ENCODE measurements at places on chromosomes 12 and 14.

- DNase-seq = no peak
Measured at GRCh38 chr14:96051642-96052540, 12.7 kb downstream of the C14orf132 start.

DNA sequence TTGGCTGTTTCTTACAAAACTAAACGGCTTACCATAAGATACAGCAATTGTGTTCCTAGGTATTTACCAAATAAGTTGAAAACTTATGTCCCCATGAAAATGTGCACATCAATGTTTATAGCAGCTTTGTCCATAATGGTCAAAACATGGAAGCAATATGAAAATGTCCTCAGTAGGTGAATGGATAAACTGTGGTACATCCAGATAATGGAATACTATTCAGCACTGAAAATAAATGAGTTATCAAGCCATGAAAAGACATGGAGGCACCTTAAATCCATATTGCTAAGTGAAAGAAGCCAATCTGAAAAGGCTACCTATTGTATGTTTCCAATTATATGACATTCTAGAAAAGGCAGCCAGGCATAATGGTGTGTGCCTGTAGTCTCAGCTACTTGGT, 40.7 kb downstream of the CFL2 start:
- DNase-seq = no peak

DNA sequence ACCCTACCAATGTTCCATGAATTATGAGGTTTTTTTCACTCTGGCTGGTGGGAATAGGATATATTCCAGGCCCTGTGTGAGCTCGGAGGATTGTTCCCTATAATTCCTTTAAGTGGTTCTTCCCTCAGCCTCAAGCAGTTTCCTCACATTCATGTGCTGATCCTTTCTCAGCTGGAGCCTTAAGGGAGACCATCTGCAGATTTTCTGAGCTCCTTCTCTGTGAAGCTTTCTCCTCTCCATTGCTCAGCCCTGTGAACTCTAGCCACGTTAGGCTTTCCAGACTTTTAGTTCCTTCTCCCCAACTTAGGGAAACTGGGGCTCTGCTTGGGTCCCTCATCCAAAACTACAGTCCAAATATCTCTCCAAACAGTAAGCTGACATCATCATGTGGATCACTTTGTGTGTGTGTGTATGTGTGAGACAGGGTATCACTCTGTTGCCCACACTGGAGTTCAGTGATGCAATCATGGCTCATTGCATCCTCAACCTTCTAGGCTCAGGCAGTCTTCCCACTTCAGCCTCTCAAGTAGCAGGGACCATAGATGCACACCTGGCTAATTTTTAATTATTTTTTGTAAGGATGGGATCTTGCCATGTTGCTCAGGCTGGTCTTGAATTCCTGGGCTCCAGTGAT, 219.5 kb upstream of the OTX2 start:
- DNase-seq = no peak

GRCh38 chr12:121620333-121620891, 5.9 kb upstream of the ORAI1 start:
- DNase-seq = no peak

GRCh38 chr14:72779679-72780078, 114.2 kb downstream of the DPF3 start:
- DNase-seq = no peak

DNA sequence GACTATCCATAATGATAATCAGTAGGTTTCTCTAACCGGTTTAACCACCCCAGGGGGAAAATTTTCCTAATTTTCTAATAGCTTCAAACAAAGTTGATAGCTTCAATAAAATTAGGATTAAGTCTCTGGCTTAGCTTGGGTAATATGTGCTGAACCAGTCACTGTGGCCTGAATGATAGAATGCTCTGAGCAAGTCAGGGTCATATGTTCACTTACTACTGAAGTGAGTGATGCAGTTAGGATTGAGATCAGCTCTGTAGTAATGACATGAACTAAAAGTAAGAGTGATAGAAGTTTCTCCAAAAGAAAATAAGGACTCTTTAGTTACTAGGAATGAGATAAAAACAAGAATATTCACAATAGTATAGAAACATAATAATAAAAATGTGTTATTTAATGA, 32.6 kb downstream of the ETNK1 start:
- peak; percentile 7 for DNase-seq

GRCh38 chr14:50736932-50737419, 68.9 kb upstream of the SAV1 start:
- DNase-seq = no peak

DNA sequence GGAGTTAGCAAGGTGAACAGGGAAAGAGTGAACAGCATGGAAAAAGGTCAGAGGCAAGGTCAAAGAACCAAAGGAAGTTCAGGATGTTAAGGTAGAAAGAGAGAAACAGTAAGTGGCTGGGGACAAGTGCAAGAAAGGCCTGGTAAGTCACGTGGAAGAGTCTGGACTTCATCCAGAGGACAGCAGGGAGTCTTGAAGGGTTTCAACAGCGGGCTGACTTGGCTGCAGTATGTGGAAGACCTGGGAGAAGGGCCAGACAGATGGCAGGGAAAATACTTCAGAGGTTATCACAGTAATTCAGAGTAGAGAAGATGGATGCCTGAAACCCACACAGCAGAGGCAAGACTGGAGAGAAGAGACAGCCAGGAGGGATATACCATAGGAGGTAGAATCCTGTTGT, 34.0 kb downstream of the CIT start:
- no peak for DNase-seq

DNA sequence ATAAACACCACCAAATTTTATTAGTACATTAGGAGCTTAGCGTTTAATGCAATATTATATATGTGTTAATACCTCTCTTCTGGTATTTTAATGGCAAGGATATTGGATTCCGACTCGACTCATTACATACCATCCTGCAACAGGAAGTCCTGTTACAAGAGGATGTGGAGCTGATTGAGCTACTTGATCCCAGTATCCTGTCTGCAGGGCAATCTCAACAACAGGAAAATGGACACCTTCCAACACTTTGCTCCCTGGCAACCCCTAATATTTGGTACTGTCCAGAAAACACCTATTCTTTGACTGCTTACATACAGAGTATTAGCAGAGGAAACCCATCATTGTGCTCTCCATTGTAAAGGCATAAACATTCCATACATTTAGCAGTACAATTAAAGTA, 45.2 kb downstream of the VEZT start:
- no peak for DNase-seq

- no peak for DNase-seq
Measured at GRCh38 chr12:25319233-25319984, 68.7 kb upstream of the KRAS start.

DNA sequence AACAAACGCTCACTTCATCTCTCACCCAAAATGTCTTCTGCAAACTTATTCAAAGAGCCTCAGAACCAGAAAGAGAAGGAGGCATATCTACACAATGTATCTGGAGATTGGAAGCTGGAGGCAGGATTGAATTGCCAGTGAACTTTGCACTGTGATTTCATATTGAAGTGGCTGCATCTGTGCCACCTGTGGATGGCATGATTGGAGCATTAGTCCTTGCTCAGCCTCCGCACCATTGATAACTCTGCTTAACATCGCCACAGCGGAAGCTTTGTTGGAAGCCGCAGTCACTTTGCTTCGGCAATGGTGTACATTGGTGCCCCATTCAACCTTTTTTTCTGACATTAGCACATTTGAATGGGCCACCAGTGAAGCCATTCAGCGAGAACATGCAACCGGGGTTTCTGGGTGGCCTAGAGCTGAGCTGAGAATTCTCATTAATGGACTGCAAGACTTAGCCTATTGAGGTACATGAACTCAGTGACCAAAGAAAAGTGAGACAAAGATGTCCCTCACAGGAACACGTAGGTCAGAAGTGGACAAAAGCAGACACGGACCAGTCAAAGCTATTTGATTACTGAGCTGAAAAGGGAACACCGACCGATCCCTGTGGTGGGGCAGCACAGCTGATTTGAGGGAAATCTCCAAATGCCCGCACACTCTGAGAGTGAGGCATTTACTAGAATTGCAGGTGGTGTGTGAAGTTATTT, 130.4 kb downstream of the BRMS1L start:
- DNase-seq = no peak

DNA sequence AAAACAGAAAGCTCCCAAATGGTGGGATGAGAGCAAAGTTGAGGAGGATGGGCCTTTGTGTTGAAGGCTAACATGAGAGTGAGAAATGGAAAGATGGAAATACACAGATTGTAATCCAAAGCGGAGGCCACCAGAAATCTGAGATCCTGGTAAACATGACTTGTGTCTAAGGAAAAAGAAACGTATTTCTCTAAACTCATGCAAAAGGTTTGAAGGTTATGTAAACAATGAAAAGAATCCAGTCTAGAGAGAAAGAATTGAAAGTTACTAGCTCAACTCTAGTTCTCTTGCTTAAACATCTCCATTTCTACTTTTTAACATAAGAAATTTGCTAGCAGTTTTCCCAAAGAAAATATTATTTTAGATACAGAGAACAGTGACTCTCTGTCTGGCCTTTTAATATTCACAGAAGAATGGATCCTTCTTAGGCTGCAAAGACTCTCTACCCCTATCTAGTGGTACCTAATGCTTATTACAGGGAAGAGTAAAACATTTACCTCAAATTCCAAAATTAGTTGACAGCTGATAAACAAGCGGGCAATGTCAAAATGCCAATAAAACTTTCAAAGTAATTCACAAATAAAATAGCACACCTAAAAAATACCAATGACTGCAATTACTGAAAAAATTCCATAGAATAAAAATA, 75.8 kb upstream of the SOX5 start:
- no peak for DNase-seq

- no peak for DNase-seq
Measured at GRCh38 chr12:90965204-90965603, 10.2 kb upstream of the CCER1 start.

DNA sequence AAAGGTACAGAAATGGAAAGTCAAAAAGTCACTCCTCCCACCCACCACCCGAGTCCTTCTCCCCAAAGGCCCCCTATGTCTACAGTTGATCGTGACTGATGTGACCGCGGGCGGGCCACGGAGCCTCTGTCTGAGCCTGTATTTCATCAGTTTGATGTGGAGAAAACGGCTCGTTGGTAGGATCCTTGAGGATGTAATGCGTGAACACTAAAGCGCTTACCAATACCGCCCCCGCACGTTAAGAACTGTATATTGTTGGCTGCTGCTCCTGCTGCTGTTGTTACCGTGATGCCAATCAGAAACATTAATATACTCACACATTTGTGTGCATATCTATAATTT, 24.6 kb upstream of the UBC start:
- DNase-seq = no peak

DNA sequence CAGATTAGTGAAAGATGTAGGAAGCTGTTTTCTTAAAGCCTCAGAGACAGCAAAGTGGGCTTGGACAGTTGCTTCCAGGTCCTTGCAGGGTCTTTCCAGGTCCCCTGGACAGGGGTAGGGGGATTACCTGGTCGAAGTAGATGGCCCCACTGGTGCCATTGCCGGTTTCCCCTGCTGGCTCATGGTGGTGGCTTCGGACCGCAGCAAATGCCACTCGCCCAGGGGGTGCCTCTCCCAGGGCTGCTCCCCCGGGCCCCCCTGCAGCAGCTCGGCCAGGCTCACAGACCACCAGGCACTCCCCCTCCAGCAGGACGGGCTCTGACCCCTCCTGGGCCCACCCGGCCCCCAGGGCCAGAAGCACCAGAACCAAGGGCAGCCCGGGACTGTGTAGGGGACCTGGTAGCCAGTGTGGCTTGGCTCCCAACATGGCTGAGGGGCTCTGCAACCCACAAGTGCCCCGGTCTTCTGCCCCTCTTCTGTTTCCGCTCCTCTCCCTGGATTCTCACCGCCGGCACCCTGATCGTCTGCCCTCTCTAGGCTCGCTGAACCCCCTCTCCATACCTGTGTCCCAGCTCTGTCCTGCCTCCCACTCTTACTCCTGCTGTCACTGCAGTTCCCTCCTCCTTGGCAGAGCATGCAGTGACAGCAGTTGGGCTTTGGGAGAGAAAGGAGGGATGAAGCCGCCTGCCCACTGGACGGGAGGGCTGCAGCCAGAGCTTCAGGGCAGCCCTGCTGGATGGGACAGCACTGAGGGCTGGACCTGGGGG, 657 bp downstream of the CBLN3 start:
- no peak for DNase-seq

GRCh38 chr14:80965037-80965436, 9.6 kb downstream of the TSHR start:
- DNase-seq = no peak

- DNase-seq = no peak
Measured at GRCh38 chr14:21192875-21193535, 37.1 kb upstream of the OR5AU1 start.

DNA sequence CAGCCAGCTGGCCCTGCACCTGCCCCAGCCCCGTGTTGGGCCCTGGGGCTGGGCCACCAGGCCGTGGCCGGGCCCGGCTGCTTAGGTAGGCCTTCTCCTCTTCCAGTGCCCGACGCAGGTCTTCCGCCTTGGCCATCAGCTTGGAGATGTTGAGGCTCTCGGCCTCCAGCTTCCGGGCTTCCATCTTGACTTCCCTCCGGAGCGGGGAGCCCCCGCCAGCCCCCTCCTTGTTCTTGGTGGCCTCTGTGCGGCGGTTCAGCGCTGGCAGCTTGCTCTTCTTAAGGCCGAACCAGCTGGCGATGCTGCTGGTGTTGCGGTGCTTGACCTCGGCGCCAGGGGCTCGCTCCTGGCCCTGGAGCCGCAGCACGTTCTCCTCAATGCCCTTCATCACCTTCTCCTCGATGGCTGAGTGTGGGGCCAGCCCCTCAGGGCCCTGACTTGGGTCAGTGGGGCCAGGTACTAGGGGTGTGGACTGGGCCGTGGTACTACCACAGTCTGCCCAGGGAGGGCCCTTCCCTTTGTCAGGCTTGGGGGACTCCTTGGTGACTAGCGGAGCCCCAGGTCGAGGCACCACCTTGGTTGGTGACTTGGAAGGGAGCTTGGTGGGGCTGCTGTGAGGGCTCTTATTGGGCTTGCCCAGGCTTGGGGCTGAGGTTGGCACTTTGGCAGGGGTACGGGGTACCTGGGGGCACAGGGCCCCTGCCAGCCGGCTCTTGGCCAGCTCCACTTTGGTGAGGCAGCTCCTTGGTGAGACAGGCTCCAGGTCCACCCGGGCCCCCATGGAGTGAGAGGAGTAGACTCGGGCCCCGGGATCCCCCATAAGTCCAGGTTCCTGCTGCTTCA, 33.2 kb downstream of the NCKAP5L start:
- DNase-seq = no peak

DNA sequence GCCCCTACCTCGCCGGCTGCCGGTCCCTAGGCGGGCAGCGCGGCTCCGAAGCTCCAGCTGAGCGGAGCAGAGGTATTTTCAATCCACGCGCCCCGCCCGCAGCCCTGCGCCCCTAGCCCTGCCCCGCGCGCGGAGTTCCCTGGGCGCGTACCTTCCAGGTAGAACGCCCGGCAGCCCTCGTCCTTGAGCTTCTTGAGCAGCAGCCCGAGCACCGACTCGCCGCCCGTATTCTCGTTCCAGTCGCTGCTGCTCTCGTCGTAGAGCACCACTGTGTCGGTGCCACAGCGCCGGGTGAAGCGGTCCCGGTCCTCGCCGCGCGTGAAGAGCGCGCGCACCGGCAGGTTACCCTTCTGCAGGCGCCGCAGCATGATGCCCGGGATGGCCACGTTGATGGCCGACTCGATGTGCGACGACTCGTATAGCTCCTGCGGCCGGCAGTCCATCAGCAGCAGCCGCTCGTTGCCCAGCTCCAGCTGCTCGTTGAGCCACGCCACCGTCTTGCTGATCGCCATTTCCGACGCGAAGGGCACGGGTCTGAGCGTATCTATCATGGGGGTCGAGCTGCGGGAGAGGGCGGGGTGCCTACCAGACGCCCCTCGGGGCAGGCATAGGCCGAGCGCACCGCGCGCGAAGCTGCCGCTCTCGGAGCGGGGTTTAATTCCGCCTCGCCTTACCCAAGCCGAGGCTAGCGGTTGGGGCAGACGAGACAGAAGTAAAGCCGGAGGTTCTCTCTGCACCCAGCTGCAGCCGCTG, 636 bp downstream of the DUSP6 start:
- no peak for DNase-seq

- DNase-seq = no peak
Measured at GRCh38 chr14:51248016-51248987, 8.3 kb downstream of the TMX1 start.
